ENCODE measurements at places on chromosomes 2 and 18. TPM values are rescaled to one million over a fixed set of nuclear protein-coding genes. Genes with fewer than 3 reads are reported as not detected.

- no peaks in the 10 kb centered on the region for H3K4me1 ChIP-seq
- H3K27me3 ChIP-seq: no peaks in the 10 kb centered on the region
- no peaks in the 10 kb centered on the region for H3K36me3 ChIP-seq
- peak; percentile 70 for DNase-seq
- no peak overlapping the region for H3K27ac ChIP-seq
Observed at GRCh38 chr2:98569197-98569793, 39.0 kb downstream of the COA5 start.

GRCh38 chr18:35519148-35519899 is 21.6 kb upstream of the INO80C start:
- H3K4me3 ChIP-seq: no peak overlapping the region
- DNase-seq: peak; percentile 86
- H3K36me3 ChIP-seq: no peaks in the 10 kb centered on the region

Gene FMNL2
- total RNA-seq: 19.8 TPM

Gene CPO
- 0.43 TPM for total RNA-seq

DNA sequence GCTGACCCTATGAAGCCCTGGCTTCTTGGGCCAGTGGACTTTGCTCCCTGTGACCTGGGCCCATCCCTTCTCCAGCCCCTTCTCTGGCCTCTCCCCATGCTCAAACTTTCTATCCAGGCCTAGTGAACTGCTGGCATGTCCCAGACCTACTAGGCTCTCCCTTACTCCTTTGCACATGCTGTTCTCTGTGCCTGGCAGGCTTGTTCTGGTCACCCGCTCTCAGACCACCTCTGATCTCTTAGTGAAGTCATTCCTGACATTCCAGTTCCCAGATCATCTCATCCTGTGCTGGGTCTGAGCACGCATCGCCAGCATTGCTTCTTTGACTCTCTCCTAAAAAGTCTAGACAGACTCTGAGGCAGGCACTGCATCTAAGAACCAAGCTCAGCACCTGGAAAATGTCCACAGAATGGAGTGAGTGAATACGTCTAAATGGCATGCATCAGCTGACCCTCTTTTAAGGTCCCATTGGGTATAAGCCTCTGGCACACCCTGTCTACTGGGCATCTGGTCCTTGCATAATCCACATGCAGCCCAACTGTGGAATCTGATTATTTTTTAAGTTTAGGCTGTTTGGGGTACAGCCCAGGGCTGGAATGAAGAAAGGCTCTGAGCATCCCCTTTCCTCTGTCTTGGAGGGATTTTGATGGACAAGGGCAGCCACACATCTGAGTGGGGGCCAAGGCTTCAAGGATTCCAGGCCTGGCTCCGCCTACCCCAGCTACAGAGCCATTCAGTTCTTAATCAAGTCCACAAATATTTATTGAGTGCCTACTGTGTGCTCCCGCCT is 130.6 kb upstream of the HAAO start:
- peaks cover 67% of the 10 kb centered on the region for H3K4me1 ChIP-seq
- peak; percentile 79 for DNase-seq
- H3K27me3 ChIP-seq: no peaks in the 10 kb centered on the region

DNA sequence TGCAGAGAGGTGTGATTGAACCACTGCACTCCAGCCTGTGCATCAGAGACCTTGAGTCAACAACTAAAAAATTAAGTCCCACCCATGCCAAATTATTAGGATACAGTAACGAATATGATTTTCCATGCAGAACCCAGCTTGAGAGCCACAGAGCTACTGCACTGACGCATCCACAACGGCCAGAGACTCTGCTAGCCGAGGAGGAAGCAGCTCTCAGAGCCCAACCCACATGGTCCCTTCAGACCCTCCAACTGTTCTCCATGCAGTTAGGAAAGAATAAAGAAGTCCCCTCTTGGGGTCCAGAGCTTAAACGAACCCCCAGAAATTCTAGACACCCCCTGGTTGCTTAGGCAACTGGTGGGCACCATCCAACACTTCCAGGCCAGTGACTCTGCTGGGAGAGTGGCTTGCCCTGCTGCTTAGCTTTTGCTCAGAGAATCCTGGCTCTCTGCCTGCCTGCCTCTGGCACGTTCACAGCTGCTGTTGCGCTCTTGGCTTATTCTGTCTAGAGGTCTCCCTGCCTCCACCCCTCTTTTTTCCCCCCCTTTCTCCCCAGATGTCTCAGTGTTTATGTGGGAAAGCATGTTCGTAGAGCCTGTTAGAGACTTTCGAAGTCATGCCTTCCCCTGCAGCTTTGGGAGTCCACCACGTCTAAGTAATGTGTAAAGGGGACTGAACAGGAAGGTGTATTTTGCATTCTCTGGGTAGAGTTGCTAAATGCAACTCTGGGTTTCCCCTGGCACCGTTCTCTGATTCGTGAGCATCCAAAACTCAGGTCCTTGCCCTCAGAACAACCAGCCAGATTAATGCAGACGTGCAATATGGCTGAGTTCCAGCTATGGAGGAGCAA is 26.0 kb upstream of the SP3 start:
- no peak overlapping the region for H3K4me3 ChIP-seq
- peaks cover 24% of the 10 kb centered on the region for H3K4me1 ChIP-seq
- H3K27me3 ChIP-seq: no peaks in the 10 kb centered on the region
- peak; percentile 85 for DNase-seq
- H3K27ac ChIP-seq: peak overlapping the region; percentile 33

DNA sequence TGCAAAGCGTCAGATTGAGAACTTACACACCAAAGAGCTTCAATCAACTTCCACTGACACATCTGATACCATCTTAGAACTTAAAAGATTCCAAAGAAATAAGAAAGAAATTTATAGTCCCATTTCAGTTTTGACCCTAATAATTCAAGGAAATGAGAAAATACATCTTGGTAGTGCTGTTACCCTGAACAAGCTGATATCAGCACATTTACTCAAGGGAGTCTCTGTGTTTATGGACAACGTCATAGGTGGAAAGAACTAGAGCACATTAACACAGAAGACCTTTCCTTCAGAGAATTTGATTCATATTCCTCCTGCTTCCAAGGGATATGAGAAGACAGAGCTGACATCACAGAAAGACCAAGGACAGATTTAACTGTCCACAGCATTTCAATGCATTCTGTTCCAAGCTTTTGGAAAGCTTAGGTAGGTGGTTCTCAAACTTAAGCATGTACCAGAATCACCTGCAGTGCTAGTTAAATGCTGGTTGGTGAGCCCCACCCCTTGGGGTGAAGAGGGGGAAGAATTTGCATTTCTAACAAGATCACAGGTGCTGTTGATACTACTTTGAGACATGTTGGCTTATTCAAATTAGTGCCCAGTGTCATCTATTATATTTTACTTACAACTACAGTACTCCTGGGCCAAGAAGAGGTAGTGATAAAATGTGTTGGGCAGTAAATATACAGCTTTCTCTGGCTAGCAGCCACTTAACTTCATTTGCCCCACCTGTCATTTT is 59.8 kb downstream of the LDAH start:
- H3K36me3 ChIP-seq: no peaks in the 10 kb centered on the region
- no peaks in the 10 kb centered on the region for H3K4me1 ChIP-seq
- no peak overlapping the region for H3K27ac ChIP-seq
- H3K27me3 ChIP-seq: no peaks in the 10 kb centered on the region
- no peak overlapping the region for H3K4me3 ChIP-seq
- DNase-seq: no peak

Gene OBSL1
- total RNA-seq: 462 TPM

DNA sequence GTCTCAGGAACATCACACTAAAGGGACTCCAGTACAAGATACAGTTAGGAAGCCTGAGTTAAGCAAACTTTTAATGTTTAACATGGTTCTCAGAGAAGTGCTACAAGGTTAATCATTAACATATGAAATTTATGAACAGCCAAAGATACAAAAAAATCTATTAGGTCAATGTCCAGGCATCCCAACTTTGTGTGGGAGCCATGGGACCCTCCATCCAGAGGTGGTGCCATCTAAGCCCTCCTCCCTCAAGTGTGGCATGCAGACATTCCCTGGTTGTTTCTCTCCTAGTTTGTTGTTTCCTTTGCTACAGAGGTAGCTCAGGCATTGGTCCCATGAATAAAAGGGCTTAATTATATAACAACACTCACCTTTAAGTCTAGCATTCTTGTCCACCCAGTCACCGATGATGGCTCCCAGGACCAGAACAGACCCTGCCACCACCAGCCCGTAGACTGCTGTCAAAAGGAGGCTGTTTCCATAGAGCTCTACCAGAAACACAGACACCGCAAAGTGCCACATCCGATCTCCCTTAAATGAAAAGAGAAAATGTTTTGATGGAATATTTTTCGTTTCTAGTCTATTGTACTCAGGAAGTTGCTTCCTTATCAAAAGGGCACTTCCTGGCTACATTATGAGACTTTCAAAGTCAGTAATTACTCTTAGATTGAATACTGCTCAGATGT is 5.7 kb downstream of the SLC40A1 start:
- peaks cover 9% of the 10 kb centered on the region for H3K4me1 ChIP-seq
- H3K4me3 ChIP-seq: no peak overlapping the region
- no peak for DNase-seq
- no peaks in the 10 kb centered on the region for H3K27me3 ChIP-seq

Gene TMEM214
- 64.8 TPM for total RNA-seq

Gene CNGA3
- 0.63 TPM for total RNA-seq

DNA sequence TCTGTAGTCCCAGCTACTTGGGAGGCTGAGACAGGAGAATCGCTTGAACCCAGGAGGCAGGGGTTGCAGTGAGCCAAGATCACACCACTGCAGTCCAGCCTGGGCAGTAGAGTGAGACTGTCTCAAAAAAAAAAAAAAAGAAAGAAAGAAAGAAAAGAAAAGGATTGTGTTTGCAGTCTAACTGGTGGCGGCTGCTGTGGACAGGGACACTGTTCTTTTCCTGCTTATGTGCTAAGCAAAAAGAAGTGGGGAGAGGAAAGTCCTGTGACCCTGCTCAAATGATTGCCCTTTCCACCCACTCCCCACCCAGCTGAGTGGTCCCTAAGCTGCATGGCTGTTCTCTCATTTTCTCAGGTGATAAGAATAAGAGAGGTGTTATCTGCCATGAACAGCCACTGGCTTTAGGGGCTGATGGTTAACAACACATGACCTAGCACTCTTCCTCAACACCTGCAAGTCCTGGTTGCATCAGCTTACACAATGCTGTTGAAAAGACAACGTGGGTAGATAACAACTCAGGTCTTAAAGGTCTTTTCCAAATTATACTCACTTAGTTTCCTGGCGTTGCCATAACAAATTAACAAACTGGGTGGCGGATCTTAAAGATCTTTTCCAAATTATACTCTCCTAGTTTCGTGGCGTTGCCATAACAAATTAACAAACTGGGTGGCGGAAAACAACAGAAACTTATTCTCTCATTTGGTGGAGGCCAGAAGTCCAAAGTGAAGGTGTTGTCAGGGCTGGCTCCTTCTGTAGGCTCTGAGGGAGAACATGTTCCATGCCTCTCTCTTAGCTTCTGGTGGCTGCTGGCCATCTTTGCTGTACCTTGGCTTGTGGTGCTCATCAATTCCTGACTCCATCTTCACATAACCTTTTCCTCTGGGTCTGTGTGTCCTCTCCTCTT is 90.3 kb upstream of the RTN4 start:
- no peaks in the 10 kb centered on the region for H3K27me3 ChIP-seq
- no peak for DNase-seq
- no peak overlapping the region for H3K4me3 ChIP-seq
- no peaks in the 10 kb centered on the region for H3K4me1 ChIP-seq

Gene DPYSL5
- 2.8 TPM for total RNA-seq

DNA sequence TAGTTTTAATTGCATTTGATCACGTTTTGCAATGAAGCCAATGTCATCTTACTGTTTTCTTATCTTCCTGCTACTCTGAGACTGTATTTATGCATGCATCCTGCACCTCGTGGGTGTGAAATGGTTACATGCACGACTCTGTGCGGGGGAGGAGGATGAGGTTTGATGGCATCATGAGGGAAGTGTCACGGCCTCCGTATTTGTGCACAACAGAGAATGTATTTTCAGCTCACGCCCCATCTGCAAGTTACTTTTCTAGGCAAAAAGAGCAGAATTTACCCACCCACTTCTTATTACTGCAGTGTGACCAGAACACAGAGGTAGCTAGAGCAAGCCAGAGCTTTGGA is 145.1 kb downstream of the TDRD15 start:
- no peak overlapping the region for H3K4me3 ChIP-seq
- H3K27me3 ChIP-seq: no peaks in the 10 kb centered on the region
- peak; percentile 86 for DNase-seq
- H3K27ac ChIP-seq: peak overlapping the region; percentile 80
- peaks cover 44% of the 10 kb centered on the region for H3K4me1 ChIP-seq
- no peaks in the 10 kb centered on the region for H3K36me3 ChIP-seq

GRCh38 chr2:236180831-236181453 is 12.8 kb upstream of the GBX2 start:
- H3K27me3 ChIP-seq: no peaks in the 10 kb centered on the region
- H3K4me1 ChIP-seq: peaks cover 5% of the 10 kb centered on the region
- DNase-seq: peak; percentile 68
- no peak overlapping the region for H3K4me3 ChIP-seq

DNA sequence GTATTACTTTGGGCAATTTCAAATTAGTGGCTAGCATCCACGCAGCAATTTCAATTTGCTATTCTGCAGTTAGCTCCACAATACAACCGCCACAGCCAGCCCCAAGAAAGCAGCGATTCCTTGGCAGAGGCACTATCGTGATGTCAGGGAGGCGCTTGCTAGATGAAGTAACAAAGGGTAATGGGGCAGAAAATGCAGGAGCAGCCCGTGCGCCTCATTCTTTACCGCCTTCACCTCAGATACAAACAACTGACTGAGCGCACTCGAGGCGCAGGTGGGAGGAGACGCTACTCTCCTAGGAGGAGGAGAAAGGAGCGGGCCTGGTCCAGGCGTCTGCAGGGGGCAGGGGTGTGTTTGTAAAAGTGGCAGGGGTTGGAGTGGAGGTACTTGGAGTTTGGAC is 76.9 kb upstream of the ASB18 start:
- H3K27me3 ChIP-seq: no peaks in the 10 kb centered on the region
- no peak overlapping the region for H3K27ac ChIP-seq
- no peaks in the 10 kb centered on the region for H3K36me3 ChIP-seq
- H3K4me1 ChIP-seq: peaks cover 8% of the 10 kb centered on the region

DNA sequence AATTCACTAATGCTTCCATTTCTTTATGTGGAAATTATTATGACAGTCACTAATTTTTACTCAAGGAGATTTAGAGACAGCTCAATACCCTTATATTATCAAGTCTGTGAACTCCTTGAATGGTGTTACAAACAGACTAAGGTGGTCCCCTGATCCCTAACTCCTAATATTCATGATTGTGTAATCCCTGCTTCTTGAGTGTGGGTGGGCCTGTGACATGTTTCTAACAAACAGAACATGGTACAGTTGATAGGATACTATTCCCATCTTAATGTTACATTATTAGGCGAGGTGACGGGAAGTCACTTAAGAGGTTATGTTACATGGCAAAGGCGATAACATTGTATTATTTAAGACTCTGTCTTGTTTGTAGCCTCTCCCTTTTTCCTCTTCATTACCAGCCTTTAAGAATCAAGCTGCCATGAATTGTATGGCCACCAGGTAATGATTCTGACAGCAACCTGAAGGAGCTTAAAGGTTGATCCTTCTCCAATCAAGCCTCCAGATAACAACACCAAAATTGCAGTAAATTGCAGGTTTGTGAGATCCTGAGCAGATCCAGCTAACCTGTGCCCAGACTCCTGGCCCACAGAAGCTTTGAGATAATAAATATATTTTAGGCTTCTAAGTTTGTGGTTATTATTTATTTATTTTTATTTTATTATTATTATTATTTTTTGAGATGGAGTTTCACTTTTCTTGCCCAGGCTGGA is 32.1 kb downstream of the CYTIP start:
- DNase-seq: no peak
- no peak overlapping the region for H3K27ac ChIP-seq
- H3K36me3 ChIP-seq: no peaks in the 10 kb centered on the region
- no peak overlapping the region for H3K4me3 ChIP-seq

Gene SLC5A7
- total RNA-seq: 0.16 TPM

Gene IL37
- 1.3 TPM for total RNA-seq

- DNase-seq: no peak
- no peaks in the 10 kb centered on the region for H3K27me3 ChIP-seq
- no peak overlapping the region for H3K27ac ChIP-seq
- H3K4me3 ChIP-seq: no peak overlapping the region
- no peaks in the 10 kb centered on the region for H3K36me3 ChIP-seq
Observed at GRCh38 chr2:24080701-24081100, 3.9 kb downstream of the TP53I3 start.

Gene DCDC2C
- 10.6 TPM for total RNA-seq
